ENCODE measurements at places on chromosomes 7 and 10.
A peak's percentile ranks its signal among the peaks of the same experiment; 100 is the strongest.

DNA sequence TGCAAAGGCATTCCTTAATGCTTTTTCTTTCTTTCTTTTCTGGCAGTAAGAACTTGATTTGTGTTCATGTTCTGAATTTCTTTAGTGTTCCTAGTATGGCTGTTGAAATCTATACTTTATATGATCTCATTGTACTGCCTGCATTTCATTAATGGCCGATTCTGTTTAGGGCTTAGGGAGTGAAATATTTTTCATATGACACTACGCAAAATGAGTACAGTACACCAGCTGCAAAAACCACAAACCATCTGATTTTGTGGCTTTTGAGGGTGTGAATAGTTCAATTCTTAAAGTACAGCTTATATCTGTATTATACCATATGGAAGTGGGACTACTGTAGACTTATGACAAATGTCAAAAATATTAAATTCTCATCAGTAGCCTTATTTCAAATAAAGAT, 69.1 kb upstream of the FOXP2 start:
- peak; percentile 35 for DNase-seq

- peak; percentile 77 for DNase-seq
Measured at GRCh38 chr7:128666200-128666599, 5.9 kb upstream of the GARIN1A start.

DNA sequence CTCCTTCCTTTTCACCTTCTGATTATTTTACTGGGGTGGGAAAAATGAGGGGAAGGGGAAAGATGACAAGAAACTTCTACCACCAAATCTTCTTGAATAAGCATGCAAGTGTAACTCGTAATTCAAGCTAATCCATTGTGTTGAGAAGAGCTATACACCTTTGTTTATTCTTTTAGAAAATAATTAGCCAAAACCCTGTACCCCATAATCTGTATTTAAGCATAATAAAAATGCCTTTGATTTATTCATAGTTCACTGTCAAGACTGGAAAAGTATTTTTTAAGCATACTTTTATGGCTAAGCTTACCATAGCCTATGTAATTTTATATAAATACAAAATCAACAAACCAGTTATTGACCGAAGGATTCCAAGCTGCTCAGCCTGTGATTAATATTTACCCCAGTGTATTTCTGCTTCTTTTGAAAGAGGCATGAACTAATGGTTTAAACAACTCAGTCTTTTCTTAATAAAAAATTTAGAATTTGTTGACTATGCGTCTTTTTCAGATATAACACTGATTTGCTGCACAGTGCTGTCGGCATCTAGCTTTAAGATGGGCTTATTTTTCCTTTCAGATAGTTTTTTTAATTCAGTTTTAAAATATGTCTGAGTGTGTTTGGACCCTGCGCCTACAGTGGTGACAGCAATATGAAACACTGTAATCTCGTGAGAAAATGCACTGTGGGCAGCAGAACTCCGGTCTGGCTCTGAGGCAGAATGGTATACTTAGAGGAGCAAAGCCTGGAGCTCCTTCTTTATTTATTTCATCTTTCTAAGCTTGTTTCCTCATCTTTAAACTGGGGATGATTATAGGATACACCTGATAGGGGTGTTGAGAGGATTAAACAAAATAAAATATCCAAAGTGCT, 238.8 kb upstream of the LRGUK start:
- DNase-seq, result no peak

- DNase-seq, result no peak
Measured at GRCh38 chr10:130357226-130357625, 221.0 kb downstream of the GLRX3 start.

DNA sequence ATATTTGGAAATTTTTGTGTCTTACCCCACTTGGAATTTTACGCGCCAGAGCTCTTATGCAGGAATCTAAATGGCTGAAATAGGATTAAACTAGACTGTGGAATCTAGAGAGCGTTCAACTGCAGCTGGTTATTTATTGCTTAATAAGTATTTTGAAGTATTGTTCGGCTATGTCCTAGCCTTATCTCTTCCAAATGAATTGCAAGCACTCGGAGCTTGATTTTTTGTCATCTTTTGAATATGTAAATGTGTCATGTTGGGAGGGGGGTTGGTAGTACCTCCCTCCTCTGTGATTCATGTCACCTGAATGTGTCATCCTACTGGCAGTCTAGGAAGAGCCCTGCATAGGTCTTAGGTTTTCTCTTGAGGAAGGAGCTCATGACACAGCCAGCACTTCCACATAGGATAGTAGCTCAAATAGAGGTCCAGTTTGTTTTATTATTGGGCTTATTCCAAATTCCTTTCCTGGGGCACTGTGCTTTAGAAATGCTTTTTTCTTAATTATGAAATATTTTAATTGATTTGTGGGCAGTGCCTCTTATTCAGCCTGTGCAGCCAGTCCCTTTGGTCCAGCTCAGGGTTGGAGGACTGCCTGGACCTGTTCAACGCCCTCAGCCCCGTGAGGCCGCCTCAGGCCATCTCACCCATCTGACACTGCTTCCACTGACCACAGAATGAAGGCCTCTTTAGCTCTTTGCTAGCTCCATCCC, 22.5 kb upstream of the TRIL start:
- DNase-seq, result peak; percentile 41

DNA sequence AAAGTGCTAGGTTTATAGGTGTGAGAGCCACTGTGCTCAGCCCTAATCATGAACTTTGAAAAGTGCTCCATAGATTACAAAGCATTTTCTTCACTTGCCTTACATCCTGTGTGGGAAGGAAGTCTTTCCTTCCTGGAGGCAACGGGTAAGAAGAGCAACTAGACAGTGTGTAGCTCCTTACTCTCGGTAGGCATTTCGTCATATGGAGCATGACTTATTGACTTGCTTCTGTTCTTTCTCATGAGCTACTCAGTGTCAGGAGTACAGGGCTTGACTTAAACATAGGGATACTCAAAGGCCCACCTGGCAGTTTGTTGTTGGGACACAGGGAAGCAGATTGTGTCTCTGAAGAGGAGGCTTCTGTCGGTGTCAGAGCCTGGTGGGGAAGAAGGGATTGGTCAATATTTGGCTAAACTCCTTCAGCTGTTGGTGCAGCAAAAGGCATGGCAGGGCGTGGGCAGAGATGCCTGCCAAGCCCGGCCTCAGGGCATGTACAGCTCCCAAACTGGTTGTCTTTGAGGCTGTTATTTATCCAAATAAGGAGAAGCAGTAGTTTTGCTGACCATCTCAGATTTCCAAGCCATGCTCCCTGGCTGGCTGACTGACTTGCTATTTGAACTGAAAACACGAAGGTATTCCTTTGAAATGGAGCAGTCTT, 248.9 kb downstream of the KIAA1217 start:
- DNase-seq, result no peak

DNA sequence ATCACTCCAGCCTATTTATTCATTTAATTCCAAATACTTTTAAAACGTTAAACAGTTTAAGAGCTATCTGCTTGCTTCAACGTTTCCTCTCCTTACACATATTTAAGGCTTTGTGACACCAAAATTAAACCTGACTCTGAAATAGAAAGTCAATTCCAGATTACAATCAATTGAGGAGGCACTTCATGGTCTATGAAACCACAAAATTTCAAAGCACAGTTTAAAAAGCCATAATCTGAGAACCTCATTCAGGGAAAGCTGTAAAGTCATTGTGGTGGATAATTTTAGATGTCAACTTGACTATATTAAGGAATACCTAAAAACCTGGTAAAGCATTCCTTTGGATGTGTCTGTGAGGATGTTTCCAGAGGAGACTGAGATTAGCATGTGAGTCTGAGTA, 6.2 kb downstream of the SNX13 start:
- DNase-seq, result no peak

GRCh38 chr7:101882595-101883564, 65.5 kb downstream of the CUX1 start:
- peak; percentile 100 for DNase-seq

DNA sequence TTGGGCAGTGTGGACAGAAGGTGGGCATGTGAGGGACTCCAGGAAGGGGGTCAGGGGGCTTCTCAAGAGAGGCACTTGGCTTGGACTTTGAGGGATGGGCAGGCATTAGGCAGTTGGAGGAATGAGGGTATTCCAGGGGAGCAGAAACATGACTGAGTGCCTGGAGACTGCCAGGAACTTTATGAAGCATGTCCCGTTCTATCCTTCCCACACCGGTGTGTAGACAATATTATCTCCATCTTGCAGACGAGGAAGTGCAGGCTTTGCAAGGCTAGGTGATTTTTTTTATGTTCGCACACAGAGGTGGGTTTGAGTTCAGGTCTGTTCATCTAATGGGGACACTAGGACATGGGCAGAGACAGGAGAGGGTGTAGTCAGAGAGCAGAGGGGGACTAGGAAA, 162.7 kb downstream of the RPS24 start:
- no peak for DNase-seq

- DNase-seq, result no peak
Measured at GRCh38 chr7:121337398-121337797, 8.6 kb downstream of the WNT16 start.

DNA sequence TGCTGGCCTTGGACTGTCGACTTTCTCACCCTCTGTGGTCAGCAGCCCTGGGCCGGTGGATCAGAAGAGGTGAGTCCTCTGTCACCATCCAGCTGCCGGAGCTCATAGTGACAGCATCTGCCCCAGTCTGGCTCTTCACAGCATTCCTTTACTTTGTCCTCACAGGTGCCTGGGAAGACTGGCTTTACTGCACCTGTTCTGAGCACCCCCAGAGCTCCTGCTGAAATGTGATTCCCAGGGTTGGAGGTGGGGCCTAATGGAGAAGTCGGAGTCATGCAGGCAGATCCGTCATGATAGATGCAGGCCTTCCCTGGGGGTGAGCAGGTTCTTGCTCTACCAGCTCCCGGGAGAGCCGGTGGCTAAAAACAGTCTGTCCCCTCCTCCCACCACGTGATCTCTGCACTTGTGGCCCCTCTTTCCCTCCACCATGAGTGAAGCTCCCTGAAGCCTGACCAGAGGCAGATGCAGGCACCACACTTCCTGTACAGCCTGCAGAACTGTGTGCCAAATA, 171.5 kb downstream of the ZMYND11 start:
- DNase-seq, result no peak

- DNase-seq, result no peak
Measured at GRCh38 chr10:124179308-124180043, 86.1 kb upstream of the CHST15 start.

GRCh38 chr10:30918651-30919050, 113.0 kb downstream of the ZNF438 start:
- DNase-seq, result no peak

- DNase-seq, result no peak
Measured at GRCh38 chr10:42475168-42476098, 162.9 kb downstream of the ZNF33B start.

DNA sequence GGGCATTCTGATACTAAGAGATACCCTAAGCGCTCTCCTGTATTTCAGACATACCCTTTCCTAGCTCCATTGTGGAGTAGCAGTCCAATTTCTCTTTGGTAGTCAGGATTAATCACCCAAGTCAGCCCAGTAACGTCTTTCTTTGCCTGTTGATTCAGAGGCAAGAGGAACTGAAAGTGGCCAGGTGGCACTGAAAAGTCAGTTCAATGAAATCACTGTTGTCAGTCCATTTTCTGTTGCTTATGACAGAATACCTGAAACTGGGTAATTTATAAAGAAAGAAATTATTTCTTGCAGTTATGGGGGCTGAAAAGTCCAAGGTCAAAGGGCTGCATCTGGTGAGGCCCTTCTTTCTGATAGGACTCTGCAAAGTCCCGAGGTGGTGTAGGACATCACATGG, 40.2 kb downstream of the ANKRD61 start:
- no peak for DNase-seq

DNA sequence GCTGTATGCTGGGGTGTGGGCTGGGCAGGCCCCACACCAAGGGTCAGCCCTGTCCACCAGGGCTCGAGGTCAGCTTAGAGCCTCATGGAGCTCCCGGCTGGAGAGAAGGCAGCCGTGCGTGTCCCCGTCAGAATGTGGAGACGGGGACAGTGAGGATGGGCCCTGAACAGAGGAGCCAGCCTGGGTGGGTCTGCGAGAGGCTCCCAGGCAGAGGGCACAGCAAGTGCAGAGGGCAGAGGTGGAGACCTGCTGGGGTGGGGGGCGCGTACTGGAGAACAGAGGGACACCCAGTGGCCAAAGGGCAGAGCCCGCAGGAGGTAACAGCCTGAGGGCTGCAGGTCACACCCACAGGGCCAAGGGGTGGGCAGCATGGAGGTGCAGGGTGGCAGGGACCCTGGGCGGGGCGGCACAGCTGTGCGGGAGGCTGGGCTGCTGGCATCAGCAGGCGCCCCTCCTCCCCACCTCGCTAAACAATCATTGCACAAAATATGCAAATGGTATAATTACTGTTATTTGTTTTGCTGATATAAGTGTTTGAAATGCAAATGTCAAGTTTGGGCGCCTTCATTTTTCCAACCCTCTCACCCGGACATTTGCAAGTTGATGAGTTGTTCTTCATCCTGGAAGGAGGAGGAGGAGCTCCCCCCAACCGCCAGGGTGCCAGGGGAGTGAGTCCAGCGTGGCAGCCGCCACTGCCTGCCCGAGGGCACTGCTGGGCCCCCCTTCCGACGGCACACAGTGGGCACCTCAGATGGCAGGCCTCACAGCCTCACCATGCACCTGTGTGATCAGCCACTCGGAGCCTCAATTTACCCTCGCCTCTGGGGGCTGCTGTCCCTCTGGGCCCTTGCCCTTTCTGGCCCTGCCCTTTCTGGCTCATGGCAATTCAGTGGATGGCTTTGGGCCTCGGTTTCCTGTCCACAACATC, 35.0 kb downstream of the ELFN1 start:
- no peak for DNase-seq

DNA sequence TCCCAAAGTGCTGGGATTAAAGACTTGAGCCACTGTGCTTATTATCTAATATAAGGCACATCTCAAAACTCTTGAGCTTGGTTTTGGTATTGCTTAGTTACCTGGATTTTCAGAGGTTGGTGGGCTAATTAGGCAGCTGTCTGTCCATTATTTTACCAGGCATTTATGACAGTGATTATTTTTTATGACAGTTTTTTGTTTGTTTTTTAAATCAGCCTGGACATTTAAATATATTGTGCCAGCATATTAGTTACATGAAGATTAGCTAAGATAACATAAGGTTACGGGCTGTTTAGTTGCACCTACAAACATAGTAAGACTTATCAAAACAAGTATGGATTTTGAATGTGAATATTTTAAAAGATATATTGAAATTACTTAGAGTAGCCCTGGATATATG, 2.6 kb upstream of the ZRANB1 start:
- DNase-seq, result no peak

DNA sequence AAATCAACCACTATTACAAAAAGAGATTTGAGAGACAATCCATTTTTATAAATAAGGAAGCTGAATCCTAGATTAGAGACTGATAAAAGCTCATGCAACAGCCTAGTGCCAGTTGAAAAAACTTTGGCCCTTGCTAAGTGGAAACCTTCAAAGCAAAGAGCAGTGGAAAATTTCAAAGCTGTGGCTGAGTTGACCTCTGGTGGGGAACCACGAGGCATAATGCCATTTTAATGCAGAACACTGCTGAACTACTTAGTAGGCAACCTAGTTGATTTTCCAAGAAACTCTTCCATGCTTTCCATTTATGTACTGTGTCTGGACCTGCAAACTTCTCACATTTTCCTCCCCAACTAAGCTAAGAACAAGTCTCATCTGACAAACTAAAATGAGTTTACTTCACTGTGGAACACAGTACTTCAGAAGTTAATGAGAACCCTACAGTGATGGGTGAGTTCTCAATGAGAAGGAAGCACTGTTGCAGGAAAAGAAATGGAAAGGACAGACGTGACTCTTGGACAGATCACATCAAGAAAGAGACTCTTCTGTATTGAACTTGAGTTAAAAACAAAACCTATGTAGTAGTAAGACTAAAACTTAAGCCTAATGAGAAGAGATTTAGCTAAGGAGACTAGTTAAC, 19.5 kb downstream of the FZD9 start:
- no peak for DNase-seq

GRCh38 chr7:27130540-27131389, at the start of gene HOXA4:
TSS of gene HOXA4 (minus strand) at chr7:27130757. CDS start at chr7:27130733, 24 bp downstream.
- DNase-seq, result peak; percentile 89

- no peak for DNase-seq
Measured at GRCh38 chr7:128767475-128768110, 8.0 kb downstream of the OPN1SW start.

Data from RKO (cell line).